ENCODE measurements at places on chromosomes 13 and 19.

- no peak for DNase-seq
Observed at GRCh38 chr13:37806666-37807065, 62.9 kb downstream of the TRPC4 start.

GRCh38 chr19:17378271-17378670 is 1.1 kb upstream of the PLVAP start:
- no peak for DNase-seq

- DNase-seq: no peak
Observed at GRCh38 chr13:26561651-26562511, 4.4 kb downstream of the WASF3 start.

DNA sequence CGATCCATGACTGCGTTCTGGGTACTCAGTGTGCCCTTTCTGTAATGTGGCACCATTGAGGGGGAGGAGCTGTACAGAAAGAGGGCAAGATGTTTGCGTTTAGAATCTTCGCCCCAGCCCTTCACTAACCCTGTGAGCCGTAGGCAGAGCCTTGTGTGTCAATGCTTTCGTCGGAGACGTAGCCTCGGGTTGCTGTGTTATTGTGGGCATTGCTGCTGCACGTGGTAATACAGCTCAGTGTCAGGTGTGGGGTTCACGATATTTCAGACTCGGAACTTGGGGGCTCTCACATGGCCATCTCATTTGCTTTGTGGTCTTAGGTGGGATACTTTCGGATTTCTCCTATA is 6.1 kb downstream of the RPS9 start:
- DNase-seq: no peak

- no peak for DNase-seq
Observed at GRCh38 chr19:9789066-9789465, 20.5 kb upstream of the ZNF846 start.

GRCh38 chr19:2617393-2618165 is 84.9 kb downstream of the GNG7 start:
- DNase-seq: no peak

DNA sequence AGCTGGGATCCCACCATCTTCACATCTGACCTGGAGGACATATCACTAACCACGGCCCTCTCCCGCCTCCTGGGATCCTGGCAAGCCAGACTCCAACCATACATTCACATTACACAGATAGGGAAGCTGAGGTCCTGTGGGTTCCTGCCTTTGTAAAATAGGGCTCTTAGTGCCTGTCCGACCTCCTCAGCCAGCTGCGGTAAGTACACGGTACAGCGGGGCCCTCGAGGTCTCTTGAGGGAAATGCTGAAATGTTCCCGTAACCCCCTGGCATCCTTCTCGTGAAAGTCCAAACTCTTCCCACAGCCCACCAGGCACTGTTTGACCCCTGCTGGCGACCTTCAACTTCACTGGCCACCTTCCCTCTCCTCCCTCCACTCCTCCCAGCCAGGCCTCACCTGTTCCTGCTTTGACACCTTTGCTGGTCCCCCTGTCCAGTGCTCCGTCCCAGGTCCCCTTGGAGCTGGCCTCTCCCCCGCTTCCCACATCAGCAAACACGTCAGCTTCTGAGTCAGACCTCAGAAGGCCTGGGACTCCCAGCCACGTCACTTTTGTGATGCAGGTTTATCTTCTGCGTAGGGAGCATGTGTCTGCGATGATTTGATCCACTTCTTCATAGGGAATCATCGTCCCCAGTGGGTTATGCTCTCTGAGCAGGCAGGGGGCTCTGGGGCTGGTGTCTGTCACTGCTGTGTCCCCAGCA is 8.8 kb upstream of the GNG7 start:
- no peak for DNase-seq

GRCh38 chr13:68304286-68304893 is 1074.3 kb upstream of the PCDH9 start:
- DNase-seq: peak; percentile 14

GRCh38 chr13:78875792-78876580 is 217.0 kb upstream of the OBI1 start:
- DNase-seq: peak; percentile 12
